ENCODE measurements at places on chromosomes 16 and 17.

- DNase-seq = no peak
These were observed 15.4 kb upstream of the NUBP1 start for GRCh38 chr16:10728003-10728887.

- DNase-seq = no peak
These were observed 5.1 kb downstream of the PITPNA start for GRCh38 chr17:1557355-1558095.

DNA sequence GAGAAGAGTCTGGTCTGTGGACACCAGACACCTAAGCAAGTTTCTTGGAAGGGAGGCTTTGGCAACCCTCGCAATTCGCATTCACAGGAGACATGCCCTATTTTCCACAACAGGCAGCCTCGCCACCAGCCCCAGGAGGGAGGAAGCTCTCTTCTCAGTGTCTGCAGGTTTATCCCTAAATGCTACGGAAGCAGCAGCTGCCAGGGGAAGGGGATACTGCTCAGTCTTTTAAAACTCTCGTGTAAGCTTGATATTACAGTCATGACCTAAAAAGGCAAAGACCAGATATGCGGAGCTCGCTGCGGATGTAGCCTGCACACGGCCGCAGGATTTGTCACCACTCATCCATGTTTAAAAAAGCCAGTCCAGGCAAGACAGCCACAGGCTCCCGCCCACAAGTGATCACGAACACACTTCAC lies 159.2 kb upstream of the RPH3AL start:
- DNase-seq = no peak

GRCh38 chr17:15884731-15885130 lies 60.2 kb upstream of the ADORA2B start:
- no peak for DNase-seq

DNA sequence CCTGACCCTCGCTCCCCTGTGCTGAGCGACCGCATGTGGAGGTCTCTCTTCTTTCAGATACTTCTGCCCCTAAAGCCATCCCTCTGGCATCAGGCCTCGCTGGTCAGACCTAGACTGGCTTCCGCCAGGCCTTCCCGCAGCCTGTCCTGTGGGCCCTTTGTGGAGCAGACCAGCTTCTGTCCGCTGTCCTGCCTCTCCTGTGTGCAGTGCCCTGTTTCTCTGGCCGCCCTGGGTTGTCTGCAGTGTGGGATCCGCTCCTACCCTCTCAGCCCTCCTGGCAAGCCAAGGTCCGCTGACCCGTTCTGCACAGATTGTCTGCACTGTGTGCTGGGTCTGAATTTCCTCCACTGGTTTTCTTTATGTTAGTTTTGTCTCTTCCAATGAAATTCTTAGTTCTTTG lies 21.5 kb upstream of the MC1R start:
- no peak for DNase-seq

DNA sequence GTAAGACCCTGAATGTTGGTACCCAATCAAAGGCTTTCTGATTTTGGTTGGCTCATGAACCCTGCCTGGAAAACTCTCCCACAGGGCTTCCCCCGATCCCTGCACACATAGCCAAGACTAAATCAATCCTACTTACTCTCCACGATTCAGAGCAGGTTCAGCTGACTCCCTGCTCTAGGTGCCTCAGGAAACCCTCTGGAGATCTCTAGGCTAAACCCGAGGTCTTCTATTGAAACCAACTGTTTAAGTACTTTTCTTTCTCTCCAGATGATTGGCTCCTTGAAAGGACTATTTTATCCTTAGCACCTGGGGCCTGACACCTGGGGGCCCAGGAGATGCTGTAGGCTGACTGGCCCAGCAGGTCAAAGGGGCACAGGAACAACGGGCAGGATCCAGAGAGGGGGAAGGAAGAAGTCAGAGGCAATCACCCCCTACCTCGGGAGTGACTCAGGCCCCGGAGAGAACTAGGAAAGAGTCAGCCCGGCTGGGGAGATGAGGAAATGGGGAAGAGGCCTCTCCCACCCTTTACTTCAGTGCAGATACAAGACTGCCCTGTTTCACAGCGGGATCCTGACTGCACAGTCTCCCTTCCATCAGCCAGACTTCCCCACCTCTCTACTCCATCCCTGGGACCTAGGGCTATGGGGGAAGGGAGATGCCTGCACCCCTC lies 2.0 kb downstream of the TBC1D10B start:
- no peak for DNase-seq

DNA sequence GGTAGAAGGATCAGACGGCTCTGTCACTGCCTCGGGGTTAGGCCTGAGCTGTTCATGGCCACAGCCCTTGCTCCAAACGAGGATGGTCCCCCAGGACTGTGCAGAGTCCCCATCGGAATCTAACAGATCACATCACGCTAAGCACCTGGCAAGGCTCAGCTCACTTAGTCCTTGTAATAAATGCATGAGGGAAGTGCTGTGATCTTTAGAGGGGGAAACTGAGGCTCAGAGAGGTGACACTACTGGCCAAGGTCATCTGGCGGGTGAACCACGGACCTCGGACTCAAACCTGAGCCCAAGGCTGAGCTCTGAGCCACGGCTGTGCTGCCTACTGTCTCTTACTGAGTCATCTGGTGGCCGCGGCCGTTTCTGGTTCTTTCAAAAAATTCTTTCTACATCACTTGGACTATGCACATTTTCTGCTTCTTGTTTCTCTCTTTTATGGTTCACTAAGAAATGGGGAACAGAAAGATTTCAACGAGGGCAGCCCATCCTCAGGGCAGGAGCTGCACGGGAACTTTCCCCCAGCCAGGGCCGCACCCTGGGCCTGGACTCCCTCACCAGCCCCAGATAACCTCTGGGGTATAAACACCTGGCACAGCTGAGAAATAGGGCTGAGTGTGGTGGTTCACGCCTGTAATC lies 55.6 kb downstream of the COTL1 start:
- no peak for DNase-seq
